ENCODE measurements at places on chromosomes 12 and 14.

- DNase-seq = no peak
Observed at GRCh38 chr12:21940549-21941505, at the start of gene ABCC9. Gene ABCC9 (minus strand): TSS chr12:21941426. CDS start chr12:21936674, 4,752 bp downstream.

DNA sequence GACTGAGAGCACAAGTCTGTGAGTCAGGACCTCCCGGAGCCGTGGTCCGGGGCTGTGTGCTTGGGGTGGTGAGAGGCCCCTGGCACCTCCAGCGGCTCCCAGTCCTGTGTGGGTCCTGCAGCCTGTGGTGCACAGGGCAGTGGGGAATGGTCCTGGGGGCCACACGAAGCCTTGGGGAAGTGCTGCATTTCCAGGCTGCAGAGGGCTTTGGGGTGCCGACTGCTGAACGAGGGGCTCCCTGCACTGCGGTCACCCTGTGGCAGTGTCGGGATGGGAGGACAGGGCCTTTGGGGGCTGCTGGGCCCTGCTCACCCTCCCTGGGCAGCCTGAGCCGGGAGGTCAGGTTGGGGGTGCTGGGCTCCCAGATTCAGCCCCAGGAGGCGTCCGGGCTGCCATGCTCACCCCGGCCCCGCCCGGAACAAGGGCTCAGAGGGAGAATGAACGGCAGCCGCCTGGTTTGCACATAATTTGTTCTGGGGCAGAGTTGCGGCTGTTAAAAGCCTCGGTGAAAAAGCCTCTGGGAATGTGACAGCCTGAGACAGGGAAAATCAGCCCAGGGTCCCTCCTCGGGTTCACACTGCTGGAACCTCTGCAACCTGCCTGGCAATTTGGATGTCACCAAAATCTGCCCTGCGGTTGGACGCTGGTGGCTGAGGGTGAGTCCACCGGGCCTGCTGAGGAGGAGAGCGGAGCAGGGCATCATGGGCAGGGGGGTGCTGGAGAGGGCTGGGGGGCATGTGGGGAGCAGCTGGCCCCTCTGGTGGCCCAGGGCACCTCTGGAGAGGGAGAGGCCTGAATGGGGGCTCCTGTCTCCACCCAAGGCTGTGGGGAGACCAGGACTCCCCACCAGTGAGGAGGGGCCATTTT is 109.2 kb downstream of the KIF26A start:
- DNase-seq = no peak

GRCh38 chr12:30088259-30088995 is 304.7 kb upstream of the TMTC1 start:
- no peak for DNase-seq

- no peak for DNase-seq
Observed at GRCh38 chr14:105980224-105980623, 453.8 kb downstream of the TMEM121 start.

DNA sequence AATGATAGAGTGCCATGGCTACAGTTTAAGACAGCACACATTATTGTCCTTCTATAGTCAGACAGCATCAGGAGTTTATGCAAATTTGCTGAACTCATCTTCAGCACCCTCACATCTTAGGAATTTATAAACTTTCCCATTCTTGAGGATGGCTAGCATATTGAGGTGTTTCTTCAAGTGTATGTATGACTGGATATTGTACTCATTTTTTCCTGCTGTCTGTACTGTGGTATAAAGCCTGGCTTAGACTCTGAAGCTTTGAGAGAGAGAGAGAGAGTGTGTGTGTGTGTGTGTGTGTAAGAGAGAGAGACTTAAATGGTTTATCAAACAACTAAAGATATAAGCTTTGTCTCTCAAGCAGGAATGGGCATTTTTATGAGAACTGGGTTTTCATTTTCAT is 161.6 kb downstream of the PIK3C2G start:
- DNase-seq = no peak

- DNase-seq = no peak
Observed at GRCh38 chr12:47634127-47634526, 71.7 kb downstream of the RPAP3 start.

DNA sequence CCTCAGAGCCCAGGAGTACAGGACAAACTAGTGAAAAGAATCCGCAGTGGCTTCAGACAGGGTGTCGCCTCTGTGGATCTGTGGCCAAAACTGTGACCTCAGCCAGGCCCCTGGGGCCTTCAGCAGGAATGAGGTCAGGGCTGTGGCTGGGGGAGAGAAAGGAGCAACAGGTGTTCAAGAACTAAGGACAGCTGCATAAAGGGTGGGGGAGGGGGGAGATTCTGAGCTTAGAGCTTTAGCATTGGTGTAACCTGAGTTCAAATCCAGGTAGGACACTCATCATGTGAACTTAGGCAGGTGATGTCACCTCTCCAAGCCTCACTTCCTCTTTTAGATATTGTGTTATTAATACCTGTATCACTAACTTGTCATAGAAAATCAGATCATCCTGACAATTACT is 40.9 kb upstream of the CORO1C start:
- no peak for DNase-seq

- DNase-seq = no peak
Observed at GRCh38 chr14:64193821-64194220, 100.3 kb downstream of the ESR2 start.

GRCh38 chr12:53956251-53956887 is 1.7 kb downstream of the HOXC12 start:
- no peak for DNase-seq

- DNase-seq = no peak
Observed at GRCh38 chr12:19550626-19551025, 111.3 kb downstream of the AEBP2 start.

GRCh38 chr14:95340201-95340697 is 20.5 kb upstream of the CLMN start:
- no peak for DNase-seq

DNA sequence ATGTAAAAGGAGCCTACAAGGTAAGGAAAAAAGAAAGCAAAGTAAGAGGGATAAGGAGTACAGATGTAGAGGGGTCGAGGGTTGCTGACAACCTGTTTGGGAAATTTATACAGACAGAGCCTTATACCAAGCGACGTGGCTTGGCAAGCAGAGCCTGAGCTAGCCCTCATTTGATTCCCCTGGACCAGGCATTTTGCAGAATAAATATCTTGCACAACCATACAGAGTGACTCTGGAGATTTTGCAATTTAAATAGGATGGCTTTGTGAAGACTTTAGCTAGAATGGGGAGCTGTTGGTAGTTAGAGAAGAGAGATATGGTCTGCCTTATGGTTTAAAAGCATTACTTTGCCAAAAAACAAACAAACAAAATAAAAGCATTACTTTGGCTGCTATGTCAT is 11.1 kb upstream of the ANO6 start:
- DNase-seq = no peak

- DNase-seq = no peak
Observed at GRCh38 chr12:45290216-45290605, 74.3 kb downstream of the ANO6 start.

DNA sequence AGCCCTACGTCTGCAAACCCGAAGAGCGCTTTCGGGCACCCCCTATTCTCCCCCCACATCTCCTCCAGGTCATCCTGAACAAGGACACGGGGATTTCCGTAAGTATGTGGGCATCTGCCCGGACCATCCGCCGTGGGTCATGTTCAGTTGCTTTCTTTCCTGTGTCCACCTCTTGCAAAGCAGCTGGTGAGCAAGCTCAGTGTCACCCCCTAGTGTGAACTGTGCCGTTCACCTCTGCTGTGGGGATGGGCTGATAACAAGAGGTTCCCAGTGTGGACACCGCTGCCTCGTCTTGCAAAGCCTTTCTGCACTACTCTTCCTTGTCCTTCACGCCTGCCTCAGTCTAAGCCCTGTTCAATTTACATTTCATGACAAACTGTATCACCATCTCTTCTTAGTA is 8.6 kb downstream of the PRKAB1 start:
- no peak for DNase-seq

- no peak for DNase-seq
Observed at GRCh38 chr14:69693801-69694729, 72.9 kb upstream of the SRSF5 start.

GRCh38 chr12:88419794-88420193 is 160.5 kb downstream of the KITLG start:
- no peak for DNase-seq
